MCF 10A (cell line): ENCODE measurements at places on chromosomes 12 and 14. TPM values are rescaled to one million over a fixed set of nuclear protein-coding genes. Genes with fewer than 3 reads are reported as not detected.
A peak's percentile ranks its signal among the peaks of the same experiment; 100 is the strongest.

GRCh38 chr12:132662901-132663755 lies 24.0 kb downstream of the POLE start:
- H3K36me3 ChIP-seq: peaks cover 75% of the 10 kb centered on the region
- H3K27ac ChIP-seq: no peak overlapping the region
- H3K4me1 ChIP-seq: no peaks in the 10 kb centered on the region

IL22 gene
- not detected in 2 replicates for total RNA-seq

GRCh38 chr12:2649201-2650030 lies 145.4 kb upstream of the FKBP4 start:
- peaks cover 59% of the 10 kb centered on the region for H3K27me3 ChIP-seq
- no peaks in the 10 kb centered on the region for H3K4me1 ChIP-seq
- H3K36me3 ChIP-seq: no peaks in the 10 kb centered on the region
- H3K27ac ChIP-seq: no peak overlapping the region

DNA sequence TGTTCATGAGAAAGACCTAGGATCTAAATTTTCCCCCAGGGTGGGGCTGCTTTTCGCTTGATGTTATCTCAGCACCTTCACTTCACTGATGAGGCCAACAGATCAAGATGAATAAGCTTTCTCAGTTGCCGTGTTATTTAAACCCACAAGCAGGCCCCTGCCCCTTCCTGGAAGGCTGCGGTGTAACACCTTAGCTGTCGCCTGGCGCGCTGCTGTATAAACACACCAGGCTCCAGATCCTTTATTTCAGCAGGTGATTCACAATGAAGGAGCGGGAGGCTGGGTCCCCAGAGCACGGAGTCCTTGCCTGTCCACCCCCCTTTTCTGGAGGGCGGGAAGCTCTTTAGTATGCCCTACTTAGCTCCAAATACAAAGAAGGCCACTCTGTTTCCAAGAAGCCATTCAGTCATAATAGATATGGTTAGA lies 515.4 kb downstream of the FUT8 start:
- no peaks in the 10 kb centered on the region for H3K36me3 ChIP-seq
- no peaks in the 10 kb centered on the region for H3K4me1 ChIP-seq
- no peak overlapping the region for H3K4me3 ChIP-seq
- no peak for DNase-seq
- H3K27me3 ChIP-seq: peaks cover 49% of the 10 kb centered on the region

DNA sequence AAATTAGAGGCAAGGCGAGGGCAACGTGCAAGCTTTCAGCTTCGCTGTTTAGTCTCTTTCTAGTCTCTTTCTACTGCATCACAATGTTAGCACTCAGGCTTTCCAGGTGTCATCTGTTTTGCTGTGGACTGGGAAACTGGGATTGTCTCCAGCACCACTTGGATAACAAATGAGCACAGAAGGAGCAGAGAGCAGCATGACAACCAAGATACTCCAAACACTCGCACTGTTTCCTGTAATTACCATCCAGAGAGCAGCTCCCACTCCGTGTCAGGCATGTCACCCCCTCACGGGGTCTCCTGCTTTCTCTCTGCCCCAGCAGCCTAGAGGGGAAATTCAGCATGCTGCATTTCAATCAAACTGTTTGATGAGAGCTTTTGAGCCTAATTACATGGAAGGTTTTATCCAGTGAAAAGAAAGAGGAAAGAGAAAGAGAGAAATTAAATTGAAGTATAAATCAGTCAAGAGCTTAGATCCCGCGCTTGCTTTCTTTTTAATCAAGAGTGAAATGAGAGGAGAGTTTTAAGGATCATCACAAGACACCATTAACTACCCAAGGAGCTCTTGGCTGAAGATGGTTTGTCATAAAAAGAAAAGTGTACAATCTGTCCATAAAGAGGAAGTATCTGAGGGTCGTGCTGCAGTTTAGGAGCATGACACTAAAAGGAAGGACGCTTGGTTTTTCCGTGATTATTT lies 917.7 kb downstream of the DIO2 start:
- H3K36me3 ChIP-seq: peaks cover 4% of the 10 kb centered on the region
- no peaks in the 10 kb centered on the region for H3K4me1 ChIP-seq
- DNase-seq: no peak
- H3K4me3 ChIP-seq: no peak overlapping the region
- H3K27ac ChIP-seq: no peak overlapping the region

GRCh38 chr12:111367661-111368221 lies 1.2 kb downstream of the PHETA1 start:
- no peaks in the 10 kb centered on the region for H3K36me3 ChIP-seq
- peaks cover 25% of the 10 kb centered on the region for H3K4me1 ChIP-seq
- no peak for DNase-seq
- peak overlapping the region; percentile 80 for H3K4me3 ChIP-seq
- H3K27ac ChIP-seq: no peak overlapping the region

GRCh38 chr12:66694666-66695613 lies 16.1 kb upstream of the GRIP1 start:
- no peak overlapping the region for H3K27ac ChIP-seq
- no peaks in the 10 kb centered on the region for H3K4me1 ChIP-seq
- H3K4me3 ChIP-seq: no peak overlapping the region
- no peaks in the 10 kb centered on the region for H3K36me3 ChIP-seq
- DNase-seq: no peak

ENDOU gene
- total RNA-seq: not detected in 2 replicates

GRCh38 chr14:69855180-69855832 lies 23.9 kb upstream of the SMOC1 start:
- H3K4me3 ChIP-seq: no peak overlapping the region
- no peak overlapping the region for H3K27ac ChIP-seq
- no peaks in the 10 kb centered on the region for H3K36me3 ChIP-seq

DNA sequence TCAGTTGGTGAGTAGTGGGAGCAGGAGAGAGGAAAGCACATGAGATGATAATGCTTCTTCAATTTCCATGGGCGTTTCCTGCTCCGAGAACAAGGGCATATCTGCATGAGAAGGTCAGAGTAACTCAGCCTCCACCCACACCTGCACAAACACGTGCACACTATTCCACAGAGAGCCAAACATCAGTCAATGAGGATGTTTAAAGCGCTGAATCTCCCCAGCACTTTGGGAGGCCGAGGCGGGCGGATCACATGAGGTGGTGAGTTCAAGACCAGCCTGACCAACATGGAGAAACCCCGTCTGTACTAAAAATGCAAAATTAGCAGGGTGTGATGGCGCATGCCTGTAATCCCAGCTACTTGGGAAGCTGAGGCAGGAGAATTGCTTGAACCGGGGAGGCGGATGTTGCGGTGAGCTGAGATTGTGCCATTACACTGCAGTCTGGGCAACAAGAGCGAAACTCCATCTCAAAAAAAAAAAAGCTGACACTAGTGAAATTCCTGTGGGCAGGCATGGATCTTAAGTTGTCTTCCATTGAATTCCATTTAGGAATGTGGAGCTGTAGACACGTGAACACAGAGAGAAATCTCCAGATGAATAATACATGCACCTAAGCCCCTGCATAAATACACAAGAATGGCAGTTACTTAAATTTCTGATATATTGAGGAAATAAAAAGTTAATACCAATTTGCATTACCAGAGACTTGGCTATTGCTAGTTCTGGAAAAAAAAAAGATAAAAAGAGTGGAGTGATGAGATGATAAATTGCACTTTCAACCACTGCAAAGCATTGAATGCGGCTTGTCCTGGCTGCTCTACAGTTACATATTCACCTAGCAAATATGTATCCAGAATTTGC lies 1097.4 kb upstream of the TMEM132C start:
- H3K36me3 ChIP-seq: no peaks in the 10 kb centered on the region
- H3K4me3 ChIP-seq: no peak overlapping the region
- DNase-seq: no peak
- peaks cover 6% of the 10 kb centered on the region for H3K4me1 ChIP-seq

- no peak overlapping the region for H3K27ac ChIP-seq
- DNase-seq: no peak
- no peak overlapping the region for H3K4me3 ChIP-seq
Observed at GRCh38 chr14:85701116-85701515, 171.2 kb downstream of the FLRT2 start.

KLRK1 gene
- total RNA-seq: 0.54 and 2.3 TPM in 2 replicates

DNA sequence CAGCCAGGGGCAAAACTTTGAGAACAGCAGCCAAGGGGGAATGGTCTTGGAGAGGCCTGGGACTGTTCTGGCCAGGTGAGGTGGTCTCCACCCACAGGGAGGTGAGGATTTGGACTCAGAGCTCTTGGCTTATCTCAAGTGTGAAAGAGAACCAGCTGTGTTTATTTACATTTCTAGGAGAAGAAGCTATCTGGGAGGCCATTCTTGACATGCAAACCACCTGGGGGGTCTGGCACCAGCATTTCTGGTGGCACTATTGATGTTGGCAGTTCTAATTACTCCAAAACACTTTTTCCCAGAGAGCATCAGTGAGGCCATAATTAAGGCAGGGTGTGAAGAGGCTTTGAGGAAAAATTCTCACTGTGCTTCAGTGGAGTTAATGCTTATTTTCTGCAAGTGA lies 95.1 kb downstream of the CAND1 start:
- DNase-seq: no peak
- no peak overlapping the region for H3K4me3 ChIP-seq
- H3K4me1 ChIP-seq: no peaks in the 10 kb centered on the region
- no peak overlapping the region for H3K27ac ChIP-seq
- H3K27me3 ChIP-seq: no peaks in the 10 kb centered on the region
- no peaks in the 10 kb centered on the region for H3K36me3 ChIP-seq

CEP128 gene
- total RNA-seq: 7.9 and 12.5 TPM in 2 replicates

SLC35F4 gene
- total RNA-seq: not detected in 2 replicates

DNA sequence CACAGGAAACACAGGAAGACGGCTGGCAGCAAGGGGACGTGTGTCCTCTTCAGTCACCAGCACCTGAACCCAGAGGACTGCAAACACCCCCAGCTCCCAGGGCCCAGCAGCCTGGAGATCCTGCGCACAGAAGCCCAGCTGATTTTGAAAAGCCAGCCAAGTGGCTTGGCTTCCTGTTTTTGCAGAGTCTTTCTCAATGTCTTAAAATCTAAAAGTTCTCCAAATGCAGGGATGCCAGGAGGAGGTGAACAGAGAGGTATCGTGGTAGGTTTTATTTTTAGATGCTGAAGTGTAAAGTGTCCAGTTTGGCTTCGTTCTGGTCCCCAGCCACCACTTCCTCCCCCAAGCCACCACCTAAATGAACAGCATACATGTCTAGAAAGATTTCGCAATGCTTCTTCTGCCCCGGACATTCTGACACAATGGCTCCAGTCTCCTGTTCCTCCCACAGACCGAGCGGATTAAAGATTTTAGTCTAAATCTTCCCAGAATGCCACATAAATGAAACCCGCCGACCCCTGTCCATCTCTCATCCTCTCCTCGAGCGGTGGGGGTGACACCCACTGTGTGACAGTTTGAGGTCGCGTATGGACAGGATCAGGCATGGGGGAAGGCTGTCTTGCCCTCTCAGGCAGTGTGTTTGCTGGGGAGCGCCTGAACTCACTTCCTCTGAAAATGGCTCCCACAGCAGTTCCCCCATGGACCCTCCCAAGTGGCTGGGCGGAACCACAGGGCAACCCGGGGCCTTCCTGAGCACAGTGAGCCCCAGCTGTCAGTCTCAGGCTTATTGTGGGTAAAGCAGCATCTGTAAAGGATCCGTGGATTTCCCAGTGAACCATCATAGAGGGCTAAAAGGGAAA lies 41.6 kb downstream of the ITPK1 start:
- no peak overlapping the region for H3K27ac ChIP-seq
- no peaks in the 10 kb centered on the region for H3K27me3 ChIP-seq
- peaks cover 19% of the 10 kb centered on the region for H3K4me1 ChIP-seq
- H3K4me3 ChIP-seq: no peak overlapping the region
- H3K36me3 ChIP-seq: peaks cover 16% of the 10 kb centered on the region
- peak; percentile 60 for DNase-seq

DNA sequence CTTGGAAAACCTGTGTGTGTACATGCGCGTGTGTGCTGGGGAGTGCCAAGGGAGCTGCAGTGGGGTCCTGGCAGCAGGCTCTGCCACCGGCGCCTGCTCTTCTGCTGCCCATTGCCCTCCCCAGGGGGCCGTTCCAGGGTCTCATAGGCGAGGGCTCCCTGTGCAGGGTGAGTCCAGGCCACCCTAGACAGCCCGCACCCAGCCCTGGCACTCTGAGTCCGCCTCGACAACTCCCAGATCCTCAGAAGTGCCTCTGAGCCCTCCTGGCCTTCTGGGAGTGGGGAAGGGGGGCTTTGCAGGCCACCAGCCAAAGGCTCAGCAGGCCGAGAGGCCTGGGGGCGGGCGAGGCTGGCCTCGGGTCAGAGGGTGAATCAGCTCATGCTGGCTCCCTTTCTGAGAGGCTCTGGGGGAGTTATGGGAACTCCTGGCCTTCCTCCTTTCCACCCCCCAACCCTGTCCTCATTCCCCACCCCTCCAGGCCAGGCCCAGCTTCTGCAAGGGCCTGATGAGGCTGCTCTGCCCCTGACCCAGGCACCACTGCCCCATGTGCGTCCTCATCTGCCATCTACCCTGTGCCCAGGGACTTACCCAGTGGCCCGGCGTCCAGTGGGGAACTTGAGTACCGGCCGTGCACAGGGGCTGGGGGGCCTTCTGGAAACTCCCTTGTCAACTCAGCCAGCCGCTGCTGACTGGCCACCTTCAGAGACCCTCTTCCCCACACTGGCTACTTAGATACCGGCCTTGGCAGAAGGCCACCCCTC lies 2.1 kb upstream of the TEDC1 start:
- no peak overlapping the region for H3K27ac ChIP-seq
- peak overlapping the region; percentile 78 for H3K4me3 ChIP-seq
- H3K4me1 ChIP-seq: peaks cover 11% of the 10 kb centered on the region
- H3K27me3 ChIP-seq: no peaks in the 10 kb centered on the region
- DNase-seq: no peak

GRCh38 chr12:124508381-124509079 lies 58.9 kb downstream of the NCOR2 start:
- H3K27me3 ChIP-seq: no peaks in the 10 kb centered on the region
- H3K4me1 ChIP-seq: peaks cover 68% of the 10 kb centered on the region
- H3K36me3 ChIP-seq: peaks cover 35% of the 10 kb centered on the region
- no peak for DNase-seq
- peak overlapping the region; percentile 69 for H3K27ac ChIP-seq
- peak overlapping the region; percentile 50 for H3K4me3 ChIP-seq
